Neural progenitor cell (in vitro differentiated cells): ENCODE measurements at places on chromosomes 1 and 21. TPM values are rescaled to one million over a fixed set of nuclear protein-coding genes. Genes with fewer than 3 reads are reported as not detected.
A peak's percentile ranks its signal among the peaks of the same experiment; 100 is the strongest.

- no peak overlapping the region for H3K4me3 ChIP-seq
- no peak for DNase-seq
These were observed 613.0 kb upstream of the BEND5 start for GRCh38 chr1:49389699-49390098.

GRCh38 chr1:202207292-202207691 lies 13.7 kb downstream of the LGR6 start:
- no peak overlapping the region for H3K4me3 ChIP-seq
- peaks cover 20% of the 10 kb centered on the region for H3K4me1 ChIP-seq
- DNase-seq = peak; percentile 45

- no peak for DNase-seq
- no peak overlapping the region for H3K27ac ChIP-seq
- H3K4me1 ChIP-seq = peaks cover 7% of the 10 kb centered on the region
These were observed 96.8 kb upstream of the PALMD start for GRCh38 chr1:99548943-99549605.

DNA sequence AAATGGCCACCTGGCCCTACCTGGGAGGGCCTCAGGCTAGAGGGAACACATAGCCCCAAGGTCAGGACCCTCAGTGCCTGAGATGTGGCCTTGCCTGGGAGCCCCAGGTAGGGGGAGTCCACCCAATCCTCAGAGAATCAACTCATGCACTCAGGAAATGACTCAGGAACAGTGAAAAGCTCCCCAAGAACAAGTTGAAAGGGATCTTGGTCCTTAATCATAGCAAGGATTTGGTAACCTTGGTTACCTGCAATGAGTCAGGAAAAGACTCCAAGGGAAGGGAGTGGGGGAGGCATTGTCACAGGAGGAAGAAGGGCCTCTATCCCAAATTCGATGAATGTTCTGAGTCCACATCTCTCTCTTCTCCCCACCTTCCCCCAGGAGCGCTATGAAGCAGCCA lies 17.0 kb downstream of the MAP7D1 start:
- no peak overlapping the region for H3K4me3 ChIP-seq
- peaks cover 10% of the 10 kb centered on the region for H3K27me3 ChIP-seq
- H3K27ac ChIP-seq = no peak overlapping the region
- DNase-seq = no peak
- peaks cover 8% of the 10 kb centered on the region for H3K4me1 ChIP-seq
- no peaks in the 10 kb centered on the region for H3K36me3 ChIP-seq

GRCh38 chr1:172404121-172404520 lies 16.4 kb upstream of the C1orf105 start:
- DNase-seq = no peak
- no peaks in the 10 kb centered on the region for H3K4me1 ChIP-seq
- no peak overlapping the region for H3K4me3 ChIP-seq
- H3K27ac ChIP-seq = no peak overlapping the region
- H3K27me3 ChIP-seq = no peaks in the 10 kb centered on the region

DNA sequence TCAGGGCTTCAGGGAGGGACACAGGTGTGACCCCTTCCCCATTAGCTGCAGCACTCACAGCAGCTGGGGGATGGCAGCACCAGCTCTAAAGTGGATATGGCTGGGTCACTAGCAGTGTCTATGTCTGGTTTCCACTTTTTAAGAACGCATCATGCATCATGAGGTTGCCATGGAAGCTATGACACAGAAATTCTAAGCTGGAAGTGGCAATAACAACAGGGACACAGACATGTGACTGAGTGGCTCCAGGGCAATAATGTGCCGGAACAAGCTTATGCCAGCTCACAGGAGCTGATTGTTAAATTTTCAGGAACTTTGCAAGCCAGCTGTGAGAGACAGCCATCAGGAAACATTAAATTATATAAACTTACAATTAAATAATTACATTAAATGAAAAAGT lies 51.2 kb upstream of the NFASC start:
- no peak for DNase-seq
- H3K27ac ChIP-seq = no peak overlapping the region
- H3K36me3 ChIP-seq = no peaks in the 10 kb centered on the region
- peaks cover 9% of the 10 kb centered on the region for H3K27me3 ChIP-seq

- H3K4me3 ChIP-seq = no peak overlapping the region
- no peaks in the 10 kb centered on the region for H3K27me3 ChIP-seq
- H3K36me3 ChIP-seq = no peaks in the 10 kb centered on the region
- H3K4me1 ChIP-seq = no peaks in the 10 kb centered on the region
These were observed 215.2 kb downstream of the SLC45A1 start for GRCh38 chr1:8533124-8533523.

- no peak for DNase-seq
- no peak overlapping the region for H3K27ac ChIP-seq
- no peaks in the 10 kb centered on the region for H3K36me3 ChIP-seq
- H3K4me1 ChIP-seq = peaks cover 48% of the 10 kb centered on the region
- no peak overlapping the region for H3K4me3 ChIP-seq
These were observed 82.7 kb downstream of the NOS1AP start for GRCh38 chr1:162151900-162152829.

- DNase-seq = no peak
- H3K27ac ChIP-seq = no peak overlapping the region
- peaks cover 15% of the 10 kb centered on the region for H3K27me3 ChIP-seq
- no peak overlapping the region for H3K4me3 ChIP-seq
- H3K36me3 ChIP-seq = no peaks in the 10 kb centered on the region
- no peaks in the 10 kb centered on the region for H3K4me1 ChIP-seq
These were observed 219.6 kb downstream of the PDE4B start for GRCh38 chr1:66012106-66012784.

Gene TRABD2B
- total RNA-seq = 0.09 and 0.34 TPM in 2 replicates

Gene PTGS2
- 0.03 and 0.37 TPM in 2 replicates for total RNA-seq

Gene CDC14A
- 26.9 and 37.0 TPM in 2 replicates for total RNA-seq

Gene SETDB1
- total RNA-seq = 63.4 and 79.5 TPM in 2 replicates

Gene FMO2
- 0.47 TPM in 1 of 2 replicates, not detected in the other for total RNA-seq

Gene CD1E
- not detected in 2 replicates for total RNA-seq

Gene RGSL1
- total RNA-seq = not detected in 2 replicates

Gene GPATCH3
- 6.1 and 9.6 TPM in 2 replicates for total RNA-seq

Gene ADORA1
- 1.1 and 3.2 TPM in 2 replicates for total RNA-seq
